ENCODE measurements at places on chromosomes 5 and 9.

- DNase-seq: no peak
Measured at GRCh38 chr9:135079676-135080075, 7.8 kb upstream of the OLFM1 start.

- no peak for DNase-seq
Measured at GRCh38 chr9:102069969-102070368, 331.5 kb upstream of the GRIN3A start.

DNA sequence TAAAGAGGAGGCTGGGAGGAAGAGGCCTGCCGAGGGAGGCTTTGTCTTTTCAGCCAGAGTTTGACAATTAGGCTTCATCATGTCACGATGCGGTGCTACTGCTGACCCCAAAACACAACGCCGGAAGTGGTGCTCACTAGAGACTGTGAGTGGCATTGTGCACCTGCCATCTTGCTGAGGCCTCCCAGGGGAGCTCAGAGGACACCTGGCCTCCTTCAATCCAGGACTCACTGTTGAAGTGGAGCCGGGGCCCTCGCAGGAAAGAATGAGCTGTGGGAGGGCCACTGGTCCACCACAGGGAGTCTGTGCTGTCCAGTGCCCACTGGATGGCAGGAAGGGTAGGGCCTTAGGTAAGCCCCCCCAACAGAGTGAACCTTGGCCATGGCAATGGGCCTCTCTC, 12.7 kb upstream of the SLC25A48 start:
- DNase-seq: no peak

GRCh38 chr9:136022731-136023409, 61.7 kb upstream of the UBAC1 start:
- no peak for DNase-seq

- DNase-seq: no peak
Measured at GRCh38 chr5:169201597-169201996, 99.3 kb downstream of the SLIT3 start.

DNA sequence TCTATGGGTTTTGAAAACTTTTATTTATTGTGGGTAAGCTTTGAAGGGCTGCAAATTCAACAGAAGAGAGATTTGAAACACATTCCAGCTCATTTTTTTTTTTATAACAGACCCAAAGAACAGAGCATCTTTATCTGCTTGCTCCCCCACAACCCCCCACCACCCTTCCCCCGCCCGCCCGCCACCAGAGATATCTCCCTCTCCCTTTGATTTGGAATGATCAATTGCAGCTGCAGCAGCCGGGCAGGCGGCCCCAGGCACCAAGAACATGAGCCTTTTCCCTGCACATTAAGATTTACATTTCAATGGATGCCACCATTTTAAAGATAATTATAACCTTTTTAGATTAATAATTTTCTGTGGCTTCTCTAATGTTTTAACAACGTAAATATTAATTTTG, 510.9 kb downstream of the ZNF608 start:
- no peak for DNase-seq

DNA sequence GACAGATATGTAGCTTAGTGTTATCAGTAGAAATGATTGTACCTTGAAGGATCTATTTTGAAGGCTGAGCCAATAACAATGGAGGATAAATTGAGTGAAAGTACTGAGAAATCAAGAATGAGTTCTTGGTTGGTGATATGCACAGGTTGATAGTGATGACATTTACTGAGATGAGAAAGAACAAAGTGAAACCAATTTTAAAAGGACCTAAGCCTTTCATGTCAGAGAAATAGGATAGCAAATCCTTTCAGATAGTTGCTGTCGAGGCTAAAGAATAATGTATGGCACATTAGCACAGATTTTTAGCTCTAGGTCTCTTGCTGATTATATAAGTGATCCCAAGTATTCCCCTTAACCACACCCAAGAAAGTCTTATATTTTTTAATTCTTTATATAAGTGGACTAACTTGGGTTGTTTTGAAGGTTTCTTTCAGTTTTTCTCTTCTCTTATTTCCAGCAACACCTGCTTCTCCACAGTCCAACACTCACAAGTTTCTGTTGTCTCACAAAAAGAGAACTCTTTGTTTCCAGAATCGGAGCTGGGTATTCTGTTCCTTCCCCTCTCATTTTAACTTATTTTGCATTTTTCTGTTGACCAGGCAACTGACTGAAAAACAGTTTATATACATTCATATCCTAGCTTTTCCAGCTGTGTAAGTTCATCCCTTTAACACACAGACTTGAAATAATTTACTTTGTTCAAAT, 286.9 kb upstream of the ATP10B start:
- no peak for DNase-seq

GRCh38 chr5:144369006-144369405, 198.3 kb downstream of the KCTD16 start:
- DNase-seq: no peak

DNA sequence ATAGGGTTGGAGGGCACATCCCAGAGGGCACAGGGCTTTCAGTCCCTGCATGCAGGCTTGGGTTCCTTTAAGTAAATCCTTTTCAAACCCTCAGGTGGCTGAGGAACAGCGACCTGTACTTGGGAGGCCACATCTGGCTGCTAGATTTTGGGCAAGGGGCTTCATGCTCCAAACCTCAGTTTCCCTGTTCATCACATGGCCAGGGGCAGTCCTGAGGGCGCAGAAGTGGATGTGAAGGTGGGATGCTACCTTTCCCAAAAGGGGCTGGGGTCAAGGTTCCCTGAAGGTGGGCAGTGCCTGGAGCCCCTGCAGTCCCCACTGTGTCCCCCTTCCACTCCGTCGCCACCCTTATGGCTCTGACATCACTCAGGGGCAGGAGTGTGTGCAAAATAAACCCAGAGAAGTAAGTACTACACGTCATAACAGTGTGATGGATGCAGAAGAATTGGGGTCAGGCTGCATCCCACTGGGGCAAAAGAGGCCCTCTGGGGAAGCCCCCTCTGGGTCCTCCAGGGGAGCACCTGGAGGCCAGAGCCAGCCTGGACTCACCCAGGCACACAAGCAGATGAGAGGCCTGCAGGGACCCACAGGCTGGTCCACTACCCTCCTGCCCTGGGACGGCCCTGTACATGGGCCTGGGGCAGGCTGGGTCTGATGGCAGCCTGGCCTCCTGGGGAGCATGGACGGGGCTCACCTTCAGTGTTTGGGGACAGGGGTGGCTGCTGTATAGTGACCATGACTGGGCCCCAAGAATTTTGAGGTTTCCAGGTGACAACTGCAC, 1.9 kb upstream of the CARD19 start:
- no peak for DNase-seq

GRCh38 chr5:151870820-151871219, 53.8 kb downstream of the GLRA1 start:
- DNase-seq: no peak

DNA sequence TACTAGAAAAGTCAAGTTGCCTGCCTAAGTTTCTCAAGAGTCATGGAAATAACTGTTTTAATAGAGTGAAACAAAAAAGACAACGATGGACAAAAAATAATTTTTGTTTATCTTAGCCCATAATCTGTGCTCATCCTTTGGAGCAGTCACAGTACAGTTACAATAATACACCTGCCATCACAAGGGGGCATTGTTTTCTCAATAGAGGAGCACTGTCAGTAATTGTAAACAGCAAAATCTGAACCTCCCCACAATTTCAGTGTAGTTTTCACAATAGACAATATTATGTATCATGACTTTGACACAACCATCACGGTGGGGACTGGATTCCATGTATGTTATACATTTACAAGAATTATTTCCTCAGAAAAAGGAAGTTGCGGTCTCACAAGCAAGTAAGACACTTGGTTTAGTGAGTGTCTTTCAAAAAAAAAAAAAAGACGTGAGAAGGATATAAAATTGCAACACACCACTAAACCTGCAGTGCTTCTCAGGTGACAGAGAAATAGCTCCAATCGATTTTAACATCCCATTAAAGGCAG, 586.3 kb downstream of the PTPRD start:
- DNase-seq: peak; percentile 86

DNA sequence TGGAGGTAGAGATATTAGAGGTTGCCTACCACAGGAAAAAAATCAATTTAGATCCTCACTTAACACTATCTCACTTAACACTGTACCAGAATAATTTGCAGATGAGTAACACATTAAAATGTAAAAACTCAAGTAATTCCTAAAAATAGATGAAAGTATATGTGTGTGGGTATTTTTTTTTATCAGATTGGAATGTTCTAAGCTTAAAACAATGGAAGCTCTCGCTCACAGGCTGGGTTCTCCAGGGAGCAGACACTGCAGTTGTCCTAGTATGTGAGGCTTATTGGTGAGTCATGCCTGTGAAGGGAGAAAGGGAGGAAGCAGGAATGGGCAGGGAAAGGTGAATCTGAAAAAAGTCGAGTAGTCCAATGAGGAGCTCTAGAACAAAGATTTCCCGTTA, 181.3 kb upstream of the ZNF608 start:
- DNase-seq: no peak

GRCh38 chr5:147327421-147327820, 92.6 kb downstream of the STK32A start:
- DNase-seq: no peak

- no peak for DNase-seq
Measured at GRCh38 chr9:93261735-93262523, 78.0 kb downstream of the WNK2 start.

GRCh38 chr9:125400725-125401716, 139.4 kb downstream of the GAPVD1 start:
- no peak for DNase-seq

DNA sequence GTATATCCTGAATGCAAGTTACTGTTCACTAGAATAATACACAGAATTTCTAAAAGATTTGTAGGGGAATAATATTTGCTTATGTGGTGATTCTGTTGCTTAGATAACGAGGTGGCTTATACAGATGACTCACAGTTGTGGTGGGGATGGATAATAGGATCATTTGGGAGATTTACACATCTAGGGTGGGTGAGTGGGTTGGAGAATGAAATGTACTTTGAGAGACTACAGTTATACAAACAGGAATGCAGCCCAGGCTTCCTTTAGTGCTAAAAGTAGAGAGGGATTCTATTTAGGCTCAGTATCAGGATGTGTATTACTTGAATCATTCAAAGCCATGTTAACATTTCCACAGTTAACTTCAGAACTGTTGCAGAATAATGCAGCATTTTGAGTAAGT, 1.8 kb downstream of the CTXN3 start:
- DNase-seq: no peak

GRCh38 chr5:127389601-127390000, 99.0 kb downstream of the MEGF10 start:
- no peak for DNase-seq

- DNase-seq: no peak
Measured at GRCh38 chr9:135662758-135663450, at the start of gene LCN9. Gene LCN9 (plus strand): TSS chr9:135663309. CDS start chr9:135663322, 13 bp downstream.

GRCh38 chr9:21452681-21453080, 12.4 kb downstream of the IFNA1 start:
- no peak for DNase-seq

- DNase-seq: no peak
Measured at GRCh38 chr9:105341434-105342146, 97.1 kb downstream of the SLC44A1 start.

DNA sequence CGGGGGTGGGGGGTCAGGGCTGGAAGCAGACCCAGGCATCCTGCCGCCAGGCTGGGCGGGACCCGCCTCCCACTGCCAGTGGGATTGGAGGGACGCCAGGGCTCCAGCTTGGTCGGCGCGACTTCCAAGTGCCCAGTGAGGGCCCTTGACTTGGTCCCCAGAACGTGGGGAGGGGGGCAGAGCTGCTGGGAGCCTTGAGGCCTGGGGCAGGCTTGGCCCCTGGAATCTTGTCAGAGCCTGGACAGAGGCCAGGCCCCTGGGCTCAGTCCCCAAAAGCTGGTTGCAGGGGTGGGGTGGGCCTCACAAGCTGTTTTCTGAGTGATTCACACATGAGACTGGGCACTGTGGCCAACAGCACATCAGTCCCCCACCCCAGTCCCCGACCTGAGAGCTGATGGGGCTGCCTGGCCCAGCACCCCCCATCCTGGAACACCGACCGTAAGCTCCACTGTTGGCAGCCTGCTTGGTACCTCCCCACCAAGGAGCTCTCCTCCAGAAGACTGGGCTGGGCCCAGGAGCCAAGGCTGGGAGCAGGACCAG, 526 bp downstream of the CLIC3 start:
- no peak for DNase-seq

GRCh38 chr9:34746526-34746925, 36.6 kb upstream of the CCL21 start:
- no peak for DNase-seq
